NAMALWA (cell line): ENCODE measurements at places on chromosomes 1 and 21.

DNA sequence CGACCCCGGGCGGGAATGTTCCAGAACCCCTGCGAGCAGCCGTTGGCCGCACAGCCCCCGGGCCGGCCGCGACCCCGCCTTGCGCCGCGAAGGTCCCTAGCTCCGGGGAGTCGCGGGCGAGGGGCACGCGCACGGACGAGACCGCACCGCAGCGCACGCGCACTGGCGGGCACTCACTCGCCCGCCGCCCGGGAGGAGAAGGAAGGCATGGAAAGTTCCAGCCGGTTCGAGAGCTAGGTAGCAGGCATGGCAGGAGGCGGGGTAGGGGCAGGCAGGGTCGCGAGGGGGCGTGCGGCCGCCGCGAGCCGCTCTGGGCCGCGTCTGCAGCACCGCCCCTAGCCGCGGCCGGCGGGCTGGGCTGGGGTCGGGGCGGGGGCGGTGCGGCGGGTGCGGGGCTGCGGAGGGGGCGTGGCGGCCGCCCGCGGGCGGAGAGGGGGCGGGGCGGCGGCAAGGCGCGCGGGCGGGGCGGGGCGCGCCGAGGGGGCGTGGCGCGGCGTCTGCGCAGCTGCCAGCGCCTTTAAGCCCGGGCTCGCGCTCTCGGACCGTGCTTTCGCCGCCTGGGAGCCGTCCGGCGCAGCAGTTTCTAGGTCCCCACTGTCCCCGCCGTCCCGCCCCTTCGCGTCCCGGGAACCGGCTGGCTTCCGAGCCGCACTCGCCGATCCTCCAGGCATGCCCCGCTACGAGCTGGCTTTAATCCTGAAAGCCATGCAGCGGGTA, at the start of the genes MRPS6 and SLC5A3:
TSS of gene MRPS6 (plus strand) at position 547 of the 717 bp plus-strand sequence. CDS start at position 670, 123 bp downstream.
TSS of gene SLC5A3 (plus strand) at position 547 of the 717 bp plus-strand sequence. CDS start 21,621 bp downstream, outside the sequence.
- peak; percentile 78 for DNase-seq

DNA sequence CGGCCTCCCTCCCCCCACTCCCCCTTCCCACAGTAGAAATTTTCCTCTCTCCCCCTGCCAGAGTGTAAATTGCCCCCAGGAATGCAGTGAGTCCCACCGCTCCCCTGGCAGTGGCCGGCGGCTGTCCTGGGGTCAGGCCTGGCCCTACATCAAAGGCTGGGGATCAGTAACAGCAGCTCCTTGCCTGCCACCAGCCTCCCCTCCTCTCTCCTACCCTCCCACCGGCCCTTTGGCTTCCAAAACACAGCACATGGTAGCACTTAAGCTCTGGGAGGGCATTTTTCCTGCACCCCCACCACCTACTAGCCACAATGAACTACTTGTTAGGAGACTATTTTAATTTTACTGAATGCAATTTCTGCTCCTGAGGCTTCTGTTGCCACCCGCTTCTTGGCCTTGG, 9.0 kb upstream of the COL8A2 start:
- no peak for DNase-seq

- no peak for DNase-seq
Observed at GRCh38 chr1:220462752-220463151, 65.2 kb upstream of the MARK1 start.

DNA sequence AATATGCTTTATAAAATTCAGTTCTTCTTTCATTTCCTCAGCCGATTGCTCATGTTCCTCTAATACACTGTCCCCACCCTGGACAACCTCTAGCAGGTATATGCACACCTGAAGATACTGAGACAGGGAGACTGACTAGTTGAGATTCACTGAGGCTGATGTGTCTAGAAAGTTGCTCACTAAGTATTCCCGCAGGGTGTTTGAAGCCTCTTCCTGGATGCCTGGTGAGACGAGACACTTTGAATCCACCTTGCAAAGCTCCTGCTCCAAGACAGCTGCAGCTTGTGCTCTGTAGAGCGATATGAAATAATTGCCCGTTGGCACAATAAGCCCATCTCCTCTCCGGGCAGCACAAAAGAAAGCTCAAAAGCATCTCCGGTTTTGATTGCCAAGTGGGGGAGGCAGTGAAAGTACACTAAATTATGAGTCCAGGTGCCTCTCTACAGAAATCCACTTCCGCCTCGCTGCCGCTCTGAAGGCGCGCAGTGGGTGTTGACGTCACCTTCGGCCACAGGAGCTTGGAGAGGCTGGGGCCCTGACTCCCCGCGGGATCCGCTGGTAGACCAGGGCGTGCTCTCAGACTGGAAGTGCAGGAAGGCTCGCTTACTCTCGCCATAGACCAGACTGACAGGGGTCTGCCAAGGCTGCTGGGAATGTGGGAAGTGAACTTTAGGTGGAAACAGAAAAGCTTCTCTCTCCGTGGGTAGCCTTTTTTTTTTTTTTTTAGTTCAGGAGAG, 46.3 kb downstream of the GPA33 start:
- peak; percentile 97 for DNase-seq

DNA sequence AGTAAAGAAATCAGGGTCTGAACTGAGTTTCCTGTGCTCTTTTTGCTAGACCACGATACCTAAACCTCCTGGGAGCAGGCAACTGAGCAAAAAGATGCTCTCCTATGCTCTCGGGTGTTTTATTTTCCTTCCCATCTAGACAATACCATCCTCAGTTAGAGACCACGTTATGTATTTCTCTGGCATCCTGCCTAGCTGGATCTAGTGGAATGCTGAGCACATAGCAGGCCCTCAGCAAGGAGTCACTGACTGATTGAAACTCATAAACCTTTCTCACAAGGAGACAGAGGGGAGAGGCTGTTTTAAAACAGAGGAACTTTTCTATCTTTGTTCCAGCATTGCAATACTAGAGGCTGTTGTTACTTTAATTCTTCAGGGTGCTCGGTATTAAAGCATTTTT, 168.0 kb downstream of the CYYR1 start:
- DNase-seq, result no peak

DNA sequence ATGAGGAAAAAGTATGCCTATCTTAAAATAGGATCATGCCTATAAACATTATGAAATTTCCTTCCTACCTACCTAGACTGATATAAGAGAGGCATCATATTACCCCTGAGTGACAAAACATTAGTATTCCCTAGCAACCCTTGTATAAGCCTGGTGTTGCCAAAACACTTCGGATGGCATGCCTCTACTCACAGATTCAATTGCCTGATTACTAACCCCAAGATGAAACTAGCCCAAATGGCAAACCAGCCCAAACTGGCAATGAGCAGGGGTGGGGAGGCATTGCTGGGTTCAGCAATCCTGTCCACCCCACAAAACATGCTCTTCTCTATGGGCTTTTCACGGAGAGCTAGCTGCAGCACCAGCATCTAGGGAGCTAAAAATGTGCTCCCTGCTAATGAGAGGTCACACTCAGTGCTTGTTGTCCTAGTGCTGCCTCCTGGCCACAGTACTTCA, 13.9 kb downstream of the PALMD start:
- no peak for DNase-seq

DNA sequence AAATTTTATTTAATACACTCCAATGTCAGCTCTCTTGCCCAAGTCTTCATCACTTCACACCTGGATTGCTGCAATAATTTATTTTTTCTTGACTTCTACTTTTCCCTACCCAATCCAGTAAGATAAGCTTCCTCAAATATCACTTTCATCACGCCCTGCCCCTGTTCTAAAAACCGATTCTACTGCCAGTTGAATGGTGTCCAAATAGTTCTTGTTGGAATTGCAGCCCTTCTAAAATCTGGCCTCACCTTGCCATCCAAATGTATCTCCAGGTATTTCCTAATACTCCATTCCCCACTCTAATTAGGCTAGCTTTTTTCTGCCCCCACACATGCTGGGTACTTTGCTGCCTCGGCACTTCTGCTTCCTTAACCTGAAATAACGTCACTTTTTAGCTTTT, 152.5 kb downstream of the HMCN1 start:
- DNase-seq, result no peak

DNA sequence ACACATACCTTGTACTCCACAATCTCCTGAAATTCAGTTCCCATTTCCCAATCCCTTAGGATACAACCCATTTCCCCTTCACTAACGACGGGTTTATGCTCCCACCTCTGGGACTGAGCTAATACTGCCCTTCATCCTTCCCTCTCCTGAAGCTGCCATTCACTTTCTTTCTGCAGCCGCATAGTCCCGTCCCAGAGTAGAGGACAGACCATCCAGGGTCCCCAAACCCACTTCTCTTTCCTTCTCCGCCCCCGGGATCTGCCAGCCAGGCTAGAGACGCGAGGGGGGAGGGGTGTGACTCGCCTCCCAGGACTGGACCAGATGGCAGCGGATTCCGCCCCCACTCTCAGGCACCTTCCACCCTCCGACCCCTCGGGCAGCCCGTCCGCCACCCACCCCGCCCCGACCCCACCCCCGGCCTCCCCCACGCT, 679 bp downstream of the ABL2 start:
- DNase-seq, result peak; percentile 56

GRCh38 chr1:202698276-202698675, 12.0 kb downstream of the SYT2 start:
- no peak for DNase-seq

GRCh38 chr1:51744506-51745303, 127.8 kb downstream of the OSBPL9 start:
- no peak for DNase-seq

- DNase-seq, result no peak
Observed at GRCh38 chr1:231993968-231994455, 367.4 kb downstream of the DISC1 start.
